ENCODE measurements at places on chromosomes 2 and 18. TPM values are rescaled to one million over a fixed set of nuclear protein-coding genes. Genes with fewer than 3 reads are reported as not detected.

Gene AGXT
- total RNA-seq, result not detected

Gene WDR75
- total RNA-seq, result 68.8 TPM

Gene SLC11A1
- total RNA-seq, result 0.10 TPM

Gene NT5C1B
- not detected for total RNA-seq

Gene EML6
- total RNA-seq, result 0.46 TPM

All from activated CD4-positive, alpha-beta memory T cell treated with anti-CD3 and anti-CD28 coated beads for 36 hours (primary cell).